ENCODE measurements at places on chromosomes 2 and 18.

- no peak for DNase-seq
These were observed 131.2 kb downstream of the ASB1 start for GRCh38 chr2:238557936-238558335.

DNA sequence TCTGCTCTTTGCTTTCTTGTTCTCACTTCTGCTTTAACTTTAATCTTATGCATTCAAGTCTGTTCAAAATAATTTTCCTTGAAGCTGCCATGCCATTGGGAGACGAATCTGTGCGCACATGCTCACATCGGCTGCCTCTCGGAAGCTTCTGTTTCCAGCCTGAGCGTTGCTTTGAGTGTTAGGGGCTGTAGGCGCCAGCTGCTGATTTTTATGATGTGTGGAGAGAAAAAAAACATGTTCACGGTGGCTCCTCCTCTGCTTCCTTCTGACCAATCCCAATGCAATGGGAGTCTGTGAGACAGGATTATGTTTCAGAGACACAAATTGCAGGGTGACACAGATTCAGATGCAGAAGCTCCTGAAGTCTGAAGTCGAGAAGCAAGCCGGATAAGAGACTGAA lies at the start of gene MC4R:
MC4R (minus strand) TSS at position 180 of the 400 bp plus-strand sequence. CDS start 426 bp downstream, outside the sequence.
- peak; percentile 86 for DNase-seq

- no peak for DNase-seq
These were observed 87.0 kb upstream of the ID2 start for GRCh38 chr2:8594731-8595427.

GRCh38 chr2:50783111-50783510 lies 248.8 kb downstream of the NRXN1 start:
- DNase-seq: no peak

DNA sequence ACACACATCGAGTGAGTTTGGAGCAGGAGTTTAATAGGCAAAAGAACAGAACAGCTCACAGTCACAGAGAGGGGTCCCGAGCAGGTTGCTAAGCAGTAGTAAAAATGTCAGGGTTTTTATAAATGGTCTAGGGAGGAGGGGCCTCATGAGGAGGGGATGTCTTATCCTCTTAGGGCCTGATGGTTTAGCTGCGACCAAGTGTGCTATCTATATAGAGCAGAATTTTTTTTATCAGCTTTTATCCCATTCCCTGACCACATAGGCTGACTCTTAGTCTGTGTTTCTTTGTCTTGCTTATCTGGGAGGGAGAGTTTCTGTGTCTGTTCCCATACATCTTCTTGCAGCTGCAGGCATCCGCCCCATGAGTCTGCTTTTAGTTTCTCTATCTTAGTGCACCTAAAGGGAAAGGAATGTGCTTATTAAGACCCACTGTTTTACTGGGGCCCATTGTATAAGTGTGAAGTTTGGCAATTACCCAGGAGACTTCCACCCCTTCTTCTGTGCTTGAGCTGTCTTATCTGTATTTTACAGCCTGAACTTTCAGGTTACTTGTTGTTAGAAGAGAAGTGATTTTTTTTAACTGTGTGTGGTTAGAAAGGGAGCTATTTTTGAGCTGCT lies 30.4 kb upstream of the GMCL1 start:
- peak; percentile 64 for DNase-seq
